ENCODE measurements at places on chromosomes 3 and 15. TPM values are rescaled to one million over a fixed set of nuclear protein-coding genes. Genes with fewer than 3 reads are reported as not detected.
A peak's percentile ranks its signal among the peaks of the same experiment; 100 is the strongest.

DNA sequence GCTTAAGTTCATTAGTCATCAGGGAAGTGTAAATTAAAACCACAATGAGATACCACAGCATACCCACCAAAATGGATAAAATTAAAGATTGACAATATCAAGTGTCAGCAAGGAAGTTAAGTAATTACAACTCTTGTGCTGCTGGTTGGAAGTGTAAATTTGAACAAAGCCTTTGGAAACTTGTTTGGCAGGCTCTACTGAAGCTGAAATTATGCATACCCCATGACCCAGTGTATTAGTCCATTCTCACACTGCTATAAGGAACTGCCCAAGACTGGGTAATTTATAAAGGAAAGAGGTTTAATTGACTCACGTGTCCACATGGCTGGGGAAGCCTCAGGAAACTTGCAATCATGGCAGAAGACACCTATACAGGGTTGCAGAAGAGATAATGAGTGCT is 196.1 kb downstream of the PDCD6IP start:
- no peak for DNase-seq

DNA sequence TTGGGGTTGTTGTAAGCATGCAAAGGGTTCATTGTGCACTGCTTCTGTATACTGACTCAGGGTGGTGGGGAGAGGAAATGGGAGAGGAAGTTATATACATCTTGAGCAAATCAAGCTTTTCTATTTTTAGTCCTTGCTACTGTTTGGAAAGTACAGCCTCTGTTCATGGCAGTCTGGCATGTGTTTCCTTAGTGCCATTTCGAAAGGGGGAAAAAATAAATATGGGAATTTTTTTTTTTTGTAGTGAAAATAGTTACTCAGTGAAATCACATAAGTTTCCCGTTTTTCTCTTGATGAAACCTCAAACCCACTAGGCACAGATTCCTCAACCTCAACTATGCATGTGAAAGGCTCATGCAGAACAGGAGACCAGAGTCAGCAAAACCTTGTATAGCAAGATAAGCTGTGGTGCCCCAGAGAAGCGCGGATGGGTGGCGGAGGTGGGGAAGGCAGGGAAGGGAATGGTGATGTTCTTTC is 353.3 kb downstream of the LPP start:
- DNase-seq = no peak

GRCh38 chr3:156687023-156687422 is 12.6 kb downstream of the TIPARP start:
- no peak for DNase-seq

DNA sequence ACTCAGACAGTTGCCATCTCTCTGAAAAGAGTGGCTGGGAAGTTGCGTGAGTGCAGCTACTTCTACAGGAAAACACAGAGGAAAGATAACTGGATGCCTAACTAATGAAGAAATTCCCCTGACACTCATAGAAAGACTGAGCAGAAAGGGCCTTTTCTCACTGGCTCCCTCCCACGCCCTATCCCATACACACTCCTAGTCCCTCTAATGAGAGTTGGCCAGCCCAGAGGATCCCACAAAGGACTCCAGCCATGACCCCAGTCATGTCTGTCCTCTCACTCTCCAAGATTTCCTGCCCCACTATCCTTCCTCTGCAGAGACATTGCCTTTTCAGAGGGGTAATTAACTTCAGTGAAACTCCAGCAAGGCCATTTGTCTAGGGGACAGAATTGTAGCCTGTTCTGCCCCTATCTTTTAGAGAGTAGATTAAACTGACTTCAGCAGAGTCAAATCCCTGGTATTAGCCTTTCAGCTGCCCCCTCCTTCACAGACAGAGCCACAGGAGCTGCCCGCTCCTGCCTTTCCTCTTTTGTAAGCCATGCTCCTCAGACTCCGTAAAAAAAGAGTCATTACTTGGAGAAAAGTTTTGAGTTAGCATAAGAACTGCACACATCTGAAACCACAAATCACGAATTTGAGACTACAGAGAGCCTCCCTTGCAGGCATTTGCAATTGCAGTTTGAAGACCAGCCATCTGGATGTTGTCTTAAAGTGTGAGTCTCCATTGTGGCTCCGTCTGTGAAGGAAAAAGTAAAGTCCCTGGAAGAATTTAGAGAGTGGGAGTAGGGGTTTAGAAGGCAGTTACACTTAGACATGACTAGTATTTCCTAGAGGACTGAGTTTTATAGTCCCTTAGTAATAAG is 129.1 kb upstream of the SEMA6D start:
- DNase-seq = no peak

DNA sequence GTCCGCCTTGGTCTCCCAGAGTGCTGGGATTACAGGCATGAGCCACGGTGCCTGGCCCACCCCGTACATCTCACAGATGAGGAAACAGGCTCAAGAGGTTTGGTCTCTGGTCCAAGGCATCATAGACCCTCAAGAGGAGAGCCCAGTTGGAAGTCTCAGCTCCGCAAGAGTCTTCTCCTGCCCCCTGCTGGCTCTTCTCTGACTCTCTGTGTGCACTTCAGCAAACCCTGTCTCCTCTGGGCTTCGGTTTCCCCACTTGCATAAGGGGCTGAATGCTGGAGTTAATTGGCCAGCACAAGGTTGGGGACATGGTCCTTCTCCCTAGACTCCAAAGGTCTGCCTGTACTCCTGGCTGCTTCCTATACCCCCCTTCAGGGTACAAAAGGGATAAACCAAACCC is 3.9 kb downstream of the MST1R start:
- peak; percentile 82 for DNase-seq

DNA sequence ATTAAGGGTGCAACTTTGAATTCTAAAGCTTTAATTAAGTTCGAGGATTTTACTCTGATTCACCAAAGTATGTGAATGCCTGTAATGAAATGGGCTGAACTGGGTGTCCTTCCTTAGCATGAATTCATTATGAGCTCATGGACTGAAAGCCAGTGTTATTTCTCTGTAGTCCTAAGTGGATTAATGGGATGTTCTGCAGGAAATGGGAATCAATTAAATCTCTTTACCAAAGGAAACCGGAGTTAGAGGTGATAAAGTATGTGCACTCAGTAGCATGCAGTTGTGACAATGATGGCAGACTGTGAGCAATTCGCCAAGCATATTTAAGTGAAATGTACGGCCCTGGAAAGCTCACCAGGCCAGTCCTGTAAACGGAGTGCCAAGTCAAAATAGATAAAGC is 138.7 kb downstream of the CHL1 start:
- DNase-seq = no peak

Gene USP50
- total RNA-seq = 4.6 TPM

Gene DUOXA2
- total RNA-seq = not detected

DNA sequence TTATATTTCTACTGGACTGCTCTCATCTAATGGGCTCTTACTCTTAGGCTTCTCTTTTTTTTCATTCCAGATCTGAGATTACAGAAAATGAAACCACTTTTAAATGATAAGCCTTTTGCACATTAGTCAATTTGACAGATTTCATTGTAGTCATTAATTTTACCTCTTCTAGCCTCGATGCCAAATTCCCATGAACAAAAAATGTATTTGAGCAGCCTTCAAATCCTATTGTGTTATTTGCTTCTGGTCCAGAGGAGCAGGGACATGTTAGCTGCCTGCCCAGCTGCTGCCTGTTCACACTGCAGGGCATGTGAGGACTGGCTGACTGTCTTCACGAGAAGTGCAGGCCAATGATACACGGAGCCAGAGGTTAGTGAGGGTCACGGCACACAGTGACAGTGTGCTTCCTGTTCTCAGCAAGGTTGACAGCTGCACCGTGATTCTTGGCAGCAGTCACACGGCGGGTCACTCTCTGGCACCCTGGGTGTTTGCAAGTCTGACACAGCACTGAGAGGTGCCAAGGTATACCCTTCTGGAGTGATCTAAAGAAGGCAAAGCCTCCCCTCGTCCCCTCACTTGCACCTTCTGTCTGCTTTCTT is 40.8 kb downstream of the KAT2B start:
- no peak for DNase-seq

GRCh38 chr3:54515441-54516213 is 393.3 kb downstream of the CACNA2D3 start:
- DNase-seq = no peak

DNA sequence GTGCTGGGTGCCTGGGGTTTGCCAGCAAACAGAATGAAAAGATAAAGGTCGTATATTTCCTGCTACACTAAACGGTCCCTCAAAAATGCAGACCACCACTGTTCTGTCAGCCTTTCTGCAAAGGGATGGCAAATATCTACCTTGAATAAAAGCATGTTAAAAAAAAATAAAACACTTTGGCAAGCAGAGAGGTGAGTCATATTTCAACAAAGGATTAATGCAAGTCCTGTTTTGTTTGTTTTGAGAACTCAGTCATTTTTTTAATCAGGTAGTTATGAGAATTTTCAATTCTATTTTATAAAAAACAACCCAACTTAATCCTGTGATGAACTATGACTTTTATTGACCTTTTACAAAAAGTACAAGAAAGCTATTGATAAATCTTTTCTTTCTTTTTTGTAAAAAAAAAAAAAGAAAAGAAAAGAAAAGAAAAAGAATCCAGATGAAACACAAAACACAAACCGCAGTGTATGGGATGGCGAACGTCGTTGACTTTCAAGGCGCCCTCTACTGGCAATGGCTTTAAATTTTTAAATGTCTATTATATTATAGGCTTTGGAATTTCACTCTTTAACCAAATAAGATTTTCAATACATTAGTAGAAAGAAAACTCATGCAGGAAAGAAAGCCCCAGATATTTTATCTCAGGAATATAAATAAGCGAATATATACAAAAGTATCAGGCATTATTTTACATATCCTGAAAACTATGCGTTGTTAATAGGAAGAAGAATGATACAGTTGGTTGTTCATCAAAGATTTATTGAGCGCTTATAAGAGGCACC is 87.8 kb downstream of the NCEH1 start:
- peak; percentile 56 for DNase-seq

- no peak for DNase-seq
Measured at GRCh38 chr15:97875025-97875512, 85.4 kb upstream of the ARRDC4 start.

Gene NANOGP8
- 12.3 TPM for total RNA-seq

DNA sequence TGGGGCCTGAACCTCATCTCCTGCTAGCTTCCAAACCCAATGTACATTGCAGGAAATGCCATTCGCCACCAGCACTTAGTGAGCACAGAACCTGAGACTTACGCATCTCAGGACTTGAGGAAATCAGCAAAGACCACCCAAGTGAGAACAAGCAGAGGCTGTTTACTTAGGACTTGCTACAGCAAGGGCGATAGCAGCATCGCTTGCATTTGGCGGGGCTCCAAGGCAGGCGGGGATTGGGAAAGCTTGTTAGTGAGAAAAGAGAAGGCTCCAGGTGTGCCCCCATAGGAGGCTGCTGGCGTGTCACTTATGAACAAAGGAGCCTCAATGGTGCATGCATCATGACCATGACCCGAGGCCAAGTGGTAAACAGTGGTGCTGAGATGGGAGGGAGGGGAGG is 19.7 kb downstream of the SLC6A20 start:
- peak; percentile 37 for DNase-seq

GRCh38 chr15:89749951-89750559 is 994 bp downstream of the MESP1 start:
- peak; percentile 67 for DNase-seq

DNA sequence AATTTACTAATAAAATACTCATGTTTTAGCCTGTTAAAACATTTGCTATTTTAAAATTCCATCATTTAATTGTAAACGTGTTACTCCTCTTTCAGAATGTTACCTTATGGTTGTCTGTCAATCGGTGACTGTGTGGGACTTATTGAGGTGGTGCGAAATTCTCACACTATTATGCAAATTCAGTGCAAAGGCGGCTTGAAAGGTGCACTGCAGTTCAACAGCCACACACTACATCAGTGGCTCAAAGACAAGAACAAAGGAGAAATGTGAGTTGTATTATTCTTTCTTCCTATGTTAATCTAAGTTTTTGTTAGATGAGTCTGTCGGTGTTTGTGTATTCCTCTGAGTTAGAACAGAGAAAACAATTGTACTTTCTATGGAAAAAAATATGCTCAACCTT is 21.7 kb downstream of the KCNMB3 start:
- no peak for DNase-seq

DNA sequence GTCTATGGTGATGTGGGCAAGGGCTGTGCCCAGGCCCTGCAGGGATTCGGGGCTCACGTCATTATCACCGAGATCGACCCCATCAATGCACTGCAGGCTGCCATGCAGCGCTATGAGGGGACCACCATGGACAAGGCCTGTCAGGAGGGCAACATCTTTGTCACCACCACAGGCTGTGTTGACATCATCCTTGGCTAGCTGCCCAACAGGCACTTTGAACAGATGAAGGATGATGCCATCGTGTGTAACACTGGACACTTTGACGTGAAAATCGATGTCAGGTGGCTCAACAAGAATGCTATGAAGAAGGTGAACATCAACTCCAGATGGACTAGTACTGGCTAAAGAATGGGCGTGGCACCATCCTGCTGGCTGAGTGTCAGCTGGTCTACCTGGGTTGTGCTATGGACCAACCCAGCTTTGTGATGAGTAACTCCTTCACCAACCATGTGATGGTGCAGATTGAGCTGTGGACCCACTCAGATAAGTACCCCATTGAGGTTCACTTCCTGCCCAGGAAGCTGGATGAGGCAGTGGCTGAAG is 6.1 kb upstream of the USP8 start:
- no peak for DNase-seq

DNA sequence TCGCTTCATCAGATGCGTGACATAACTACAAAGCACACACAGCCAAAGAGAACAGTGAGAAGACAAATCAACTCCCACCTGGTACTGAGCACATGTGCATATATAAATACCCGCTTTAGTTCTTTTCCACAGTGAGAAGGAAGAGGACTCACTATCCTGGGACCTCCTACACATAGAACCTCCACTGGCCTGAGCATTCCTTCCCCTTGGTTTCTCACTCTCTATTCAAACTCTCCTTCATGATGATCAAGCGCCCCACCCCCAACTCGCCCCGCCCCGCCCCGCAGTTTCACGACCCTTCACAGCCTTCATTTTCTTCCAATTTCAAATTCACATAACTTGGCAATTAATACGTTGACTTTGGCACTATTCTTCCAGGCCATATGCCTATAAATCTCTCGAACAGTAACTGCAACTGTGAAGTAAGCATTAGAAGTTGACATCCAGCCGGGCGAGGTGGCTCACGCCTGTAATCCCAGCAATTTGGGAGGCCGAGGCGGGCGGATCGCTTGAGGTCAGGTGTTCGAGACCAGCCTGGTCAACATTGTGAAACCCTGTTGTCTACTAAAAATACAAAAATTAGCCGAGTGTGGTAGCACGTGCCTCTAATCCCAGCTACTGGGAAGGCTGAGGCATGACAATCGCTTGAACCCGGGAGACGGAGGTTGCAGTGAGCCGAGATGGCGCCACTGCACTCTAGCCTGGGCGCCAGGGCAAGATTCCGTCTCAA is 1.1 kb downstream of the RPS17 start:
- DNase-seq = peak; percentile 61

Gene NTRK3
- 0.86 TPM for total RNA-seq

Gene CYP1A2
- total RNA-seq = not detected

- no peak for DNase-seq
Measured at GRCh38 chr3:12318758-12319621, 30.1 kb downstream of the PPARG start.

Gene DLL4
- 0.20 TPM for total RNA-seq

DNA sequence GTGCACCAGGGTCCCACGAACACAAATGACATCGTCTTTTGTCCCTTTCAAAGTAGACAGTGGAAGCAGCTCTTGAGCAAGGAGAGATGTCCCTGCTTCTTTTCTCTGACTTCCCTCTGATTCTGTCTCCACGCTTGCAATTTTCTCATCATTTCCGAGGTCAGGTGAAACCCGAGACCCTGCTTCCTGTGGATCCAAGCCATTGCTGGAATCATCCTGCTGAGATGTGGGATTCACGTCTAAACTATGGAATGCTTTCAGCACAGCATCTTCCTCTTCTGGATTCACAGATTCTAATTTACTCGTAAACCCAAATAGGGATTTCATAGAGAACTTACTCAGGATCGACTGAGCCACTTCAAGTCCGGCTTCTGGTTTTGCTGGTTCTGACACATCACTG is 127.1 kb downstream of the FMN1 start:
- DNase-seq = peak; percentile 62

Data from endodermal cell (in vitro differentiated cells).